ENCODE measurements at places on chromosomes 12 and 14.

DNA sequence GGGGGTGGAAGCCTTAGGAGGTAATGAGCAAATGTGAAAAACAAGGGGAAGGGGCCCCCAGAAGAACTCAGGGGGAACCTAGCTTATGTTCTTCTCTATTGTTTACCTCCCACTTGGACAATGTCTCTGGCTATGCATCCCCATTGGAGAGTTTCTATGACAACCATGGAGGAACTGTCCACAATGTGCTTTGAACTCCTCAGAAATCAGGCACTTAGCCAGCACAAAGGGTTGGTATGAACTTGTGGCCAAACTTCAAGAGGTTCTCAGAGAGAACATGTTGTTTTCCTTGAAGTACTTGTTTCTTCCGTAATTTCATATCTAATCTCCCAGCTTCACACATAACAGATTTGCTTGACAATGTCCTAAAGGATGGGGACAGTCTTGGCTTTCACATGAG lies 202.8 kb upstream of the PELI2 start:
- no peak for DNase-seq

GRCh38 chr12:21882635-21883034 lies 58.6 kb downstream of the ABCC9 start:
- DNase-seq, result no peak

GRCh38 chr12:44389896-44390295 lies 486.2 kb downstream of the NELL2 start:
- DNase-seq, result no peak

GRCh38 chr12:53928054-53928835 lies 10.4 kb upstream of the HOXC13 start:
- DNase-seq, result no peak

Data from activated CD4-positive, alpha-beta T cell treated with anti-CD3 and anti-CD28 coated beads for 24 hours (primary cell).